IMR-90 (cell line): ENCODE measurements at places on chromosomes 3 and 15. TPM values are rescaled to one million over a fixed set of nuclear protein-coding genes. Genes with fewer than 3 reads are reported as not detected.
A peak's percentile ranks its signal among the peaks of the same experiment; 100 is the strongest.

GRCh38 chr15:67137319-67137718, 71.9 kb downstream of the SMAD3 start:
- DNase-seq: no peak

GRCh38 chr15:58535337-58535736, 103.5 kb downstream of the LIPC start:
- no peak for DNase-seq

- DNase-seq: peak; percentile 61
Measured at GRCh38 chr3:58683466-58683865, 16.9 kb upstream of the FAM3D start.

DNA sequence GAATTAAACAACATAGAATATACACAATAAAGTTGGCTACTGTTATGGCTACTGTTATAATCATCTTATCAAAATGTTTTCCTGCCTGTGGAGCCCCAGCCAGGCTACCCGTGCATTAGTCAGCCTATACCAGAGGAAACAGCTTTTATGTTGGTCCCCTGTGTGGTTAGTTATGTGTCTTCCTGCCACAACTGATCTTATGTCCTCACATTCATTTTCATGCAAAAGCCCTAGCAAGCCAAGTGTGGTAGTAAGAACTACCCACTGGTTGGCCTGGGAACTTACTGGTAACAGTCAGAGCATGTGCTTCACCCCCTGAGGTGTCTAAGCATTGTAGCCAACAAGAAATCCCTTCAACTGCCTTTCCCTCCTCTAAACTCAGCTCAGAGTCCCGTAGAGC, 21.8 kb downstream of the MGLL start:
- DNase-seq: peak; percentile 47

GRCh38 chr3:130918328-130918727, 24.4 kb downstream of the ATP2C1 start:
- DNase-seq: no peak

DNA sequence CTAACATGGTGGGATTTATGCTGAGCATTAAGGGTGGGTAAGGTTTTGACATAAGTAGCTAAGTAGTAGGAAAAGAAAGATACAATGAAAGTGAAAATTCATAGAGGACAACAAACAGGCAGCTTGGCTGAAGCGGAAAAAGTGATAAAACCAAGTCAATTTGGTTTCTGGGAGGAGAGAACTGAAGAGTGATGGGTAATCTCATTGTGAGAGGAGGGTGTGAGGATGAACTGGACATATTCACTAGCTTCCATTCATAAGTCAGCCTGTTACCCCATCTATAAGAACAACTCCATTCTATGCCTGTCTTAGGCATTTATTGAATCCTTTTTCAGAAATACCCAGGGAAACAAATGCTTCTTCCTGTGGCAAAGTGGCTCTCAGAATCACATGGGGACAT, 67.1 kb upstream of the BBX start:
- no peak for DNase-seq

GRCh38 chr3:197260491-197261163, 37.8 kb downstream of the DLG1 start:
- DNase-seq: no peak

DNA sequence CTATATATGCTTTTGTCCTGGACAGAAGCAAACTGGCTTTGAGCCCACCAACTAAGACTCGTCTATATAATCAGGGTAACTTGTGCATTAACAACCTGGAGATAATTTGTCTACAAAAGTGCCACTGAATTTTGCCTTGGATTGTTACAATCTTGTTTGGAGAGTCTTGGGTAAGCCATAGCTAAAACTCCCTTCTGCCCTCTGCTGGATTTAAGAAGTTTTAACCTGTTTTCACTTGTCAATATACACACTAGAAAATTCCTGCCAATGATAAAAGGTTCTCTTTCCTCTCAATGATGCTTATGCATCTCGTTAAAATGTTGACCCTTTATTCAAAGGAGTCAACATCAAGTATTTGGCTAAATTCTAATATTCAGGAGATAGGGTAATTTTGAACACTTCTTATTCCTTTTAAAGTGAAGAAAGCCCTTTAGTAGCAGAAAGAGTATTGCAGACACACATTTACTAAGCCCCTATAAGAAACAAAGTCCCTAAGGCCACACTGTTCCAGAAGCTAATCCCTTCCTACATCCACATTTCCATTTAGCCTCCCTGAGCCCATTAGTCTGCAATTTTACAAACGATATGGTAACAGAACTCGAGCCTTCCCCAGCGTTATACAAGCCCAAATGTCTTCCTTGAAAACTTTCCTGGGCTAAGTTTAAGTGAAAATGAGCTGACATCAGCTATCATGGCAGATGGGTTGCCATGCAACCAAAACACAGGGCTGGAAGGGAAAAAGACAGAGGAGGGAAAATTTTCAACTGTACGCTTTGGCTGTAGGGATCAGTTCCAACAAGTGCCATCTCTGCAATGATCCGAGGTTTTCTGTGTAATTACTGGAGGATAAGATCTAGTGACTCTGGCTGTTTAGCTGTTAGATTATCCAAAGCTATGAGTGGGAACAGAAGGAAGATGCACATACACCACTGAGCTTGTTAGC, 75.9 kb upstream of the FGF12 start:
- peak; percentile 59 for DNase-seq

The NME9 gene
- not detected in 2 replicates for total RNA-seq

The CHRNA7 gene
- total RNA-seq: not detected in 2 replicates

The SEMA3B gene
- total RNA-seq: 3.9 and 4.3 TPM in 2 replicates

The RAF1 gene
- 128 and 151 TPM in 2 replicates for total RNA-seq
